ENCODE measurements at places on chromosomes 2 and 18.

DNA sequence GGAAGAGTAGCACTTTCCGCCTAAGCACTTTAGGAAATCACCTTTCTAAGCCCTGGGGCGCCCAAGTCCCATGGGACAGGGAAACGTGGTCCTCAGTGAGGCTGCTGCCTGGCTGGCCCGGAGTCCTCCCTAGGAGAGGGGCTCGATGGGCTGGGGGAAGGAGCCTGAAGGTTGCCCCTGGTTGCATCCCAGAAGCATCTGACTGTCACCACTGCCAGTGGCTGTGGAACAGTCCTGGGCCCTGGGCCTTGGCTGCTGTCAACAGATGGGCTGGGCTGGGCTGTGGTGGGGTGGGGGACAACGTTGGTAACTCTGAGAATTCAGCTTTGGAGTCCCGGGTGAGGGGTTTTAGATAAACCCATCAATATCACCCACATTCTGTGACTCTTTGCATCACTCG, 22.5 kb downstream of the ASB1 start:
- no peak for DNase-seq

DNA sequence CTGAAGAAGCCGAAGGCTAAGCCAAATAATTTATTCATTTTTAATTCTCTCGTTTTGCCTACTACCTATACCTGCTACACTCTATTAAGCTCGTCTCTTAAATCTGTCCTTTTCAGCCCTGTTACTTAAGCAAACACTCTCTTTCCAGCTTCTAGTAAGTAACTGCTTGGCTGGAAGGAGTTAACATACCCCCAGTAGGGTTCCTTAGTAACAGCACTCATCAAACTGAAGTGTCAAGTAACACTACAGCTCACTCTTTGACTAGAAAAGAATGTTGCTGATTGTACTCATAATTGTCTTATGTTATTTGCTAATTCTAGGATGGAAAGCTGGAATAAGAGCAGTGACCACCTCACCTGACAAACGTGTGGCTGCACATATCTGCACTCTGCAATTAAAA, 120.0 kb upstream of the SCN7A start:
- DNase-seq, result no peak

DNA sequence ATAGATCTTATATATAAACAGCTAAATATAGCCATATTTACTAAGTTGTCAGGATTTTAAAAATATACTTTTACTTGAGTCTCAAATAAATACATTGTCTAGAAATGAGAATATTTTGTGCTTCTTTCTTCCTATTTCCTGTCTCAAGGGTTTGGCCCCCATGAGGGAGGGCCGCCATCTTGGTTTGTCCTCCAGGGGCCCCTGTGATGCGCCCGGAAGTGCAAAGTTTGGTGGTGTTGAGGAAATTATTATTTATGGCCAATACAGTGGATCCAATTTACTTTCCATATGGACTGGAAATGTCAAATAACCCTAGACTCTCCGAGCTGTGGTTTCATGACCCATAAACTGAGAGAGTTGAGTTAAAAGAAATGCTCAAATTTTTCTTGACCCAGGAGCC, 104.7 kb upstream of the OTOS start:
- DNase-seq, result no peak

DNA sequence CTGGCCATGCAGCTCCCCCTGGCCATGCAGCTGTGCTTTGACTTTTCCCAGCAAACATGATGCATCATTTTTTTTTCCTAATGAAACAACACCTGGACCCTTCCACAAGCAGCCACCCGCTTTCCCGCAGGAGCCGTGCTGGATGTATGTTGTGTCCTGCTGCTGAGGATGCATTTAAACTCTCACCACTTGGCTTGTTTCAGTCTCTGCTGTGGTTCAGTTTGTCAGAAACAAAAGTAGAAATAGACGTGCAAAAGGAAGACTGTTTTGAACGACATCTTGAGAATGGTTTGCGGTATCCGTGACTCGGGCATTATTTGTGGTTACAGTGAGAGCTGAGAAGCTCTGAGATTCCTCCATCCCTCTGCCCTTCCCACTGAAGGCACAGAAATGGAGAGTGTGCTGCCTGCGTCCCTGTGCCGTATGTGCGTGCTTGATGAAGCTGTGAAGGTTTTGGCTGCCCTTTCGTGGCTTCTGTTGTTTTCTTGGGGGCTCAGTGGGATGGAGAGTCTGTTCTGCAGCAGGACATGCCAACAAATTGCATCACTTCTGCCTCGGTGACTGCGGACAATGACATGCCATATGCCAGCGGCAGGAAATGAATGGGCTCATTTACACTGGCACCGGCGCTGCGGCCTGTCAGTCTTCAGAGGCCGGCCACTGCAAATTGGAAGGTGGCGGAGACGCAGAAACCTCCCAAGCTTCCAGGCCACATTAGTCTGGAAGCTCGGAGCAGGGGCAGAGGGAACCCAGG, 417.7 kb upstream of the SALL3 start:
- no peak for DNase-seq

GRCh38 chr2:106124905-106125549, 69.1 kb downstream of the UXS1 start:
- no peak for DNase-seq

DNA sequence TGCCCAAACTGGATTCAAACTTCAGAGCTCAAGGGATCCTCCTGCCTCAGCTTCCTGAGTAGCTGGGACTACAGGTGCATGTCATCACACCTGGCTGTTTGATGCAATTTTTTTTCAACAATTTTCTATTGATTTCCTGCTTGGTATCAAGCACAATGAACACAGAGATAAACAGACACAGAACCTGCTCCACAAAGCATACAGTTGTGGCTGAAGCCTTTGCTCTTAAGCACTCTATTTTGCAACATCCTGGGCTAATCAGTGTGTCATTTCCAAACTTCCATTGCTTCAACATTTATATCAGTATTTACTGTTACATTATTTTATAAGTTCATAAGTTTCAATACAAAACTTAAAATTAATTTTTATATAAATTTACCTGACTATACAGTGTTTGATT, 79.4 kb downstream of the NEB start:
- no peak for DNase-seq

Data from activated T-helper 1 cell treated with anti-CD3 and anti-CD28 coated beads, Interleukin-2, amount 50 U/mL, for 16 hours (primary cell).